8988T (cell line): ENCODE measurements at places on chromosomes 6 and 20.

DNA sequence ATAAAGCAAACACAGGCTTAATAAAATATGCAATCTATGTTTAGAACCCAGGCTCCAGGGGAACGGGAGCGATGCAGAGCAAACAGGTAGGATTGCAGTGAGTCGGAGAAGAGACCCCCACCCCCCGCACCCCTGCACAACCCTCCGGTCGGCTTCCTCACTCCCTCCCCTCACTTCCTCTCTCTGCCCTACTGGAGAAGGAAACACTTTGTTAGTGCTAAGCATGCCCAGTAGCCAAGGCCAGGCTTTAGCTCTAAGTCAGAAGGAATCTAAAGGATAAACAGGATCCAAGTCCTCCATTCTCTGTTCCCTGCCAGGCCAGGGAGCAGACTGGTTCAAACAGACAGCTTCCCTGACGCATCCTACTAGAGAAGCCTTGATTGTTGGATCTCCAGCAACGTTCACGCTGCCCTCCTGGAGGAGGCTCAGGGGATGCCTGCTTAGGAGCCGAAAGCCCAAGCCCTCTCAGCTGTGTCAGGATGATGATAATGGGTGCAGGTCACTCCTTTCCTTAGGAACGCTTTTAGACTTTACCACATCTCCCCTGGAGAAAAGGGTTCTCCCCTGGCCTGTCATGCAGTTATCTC lies 14.7 kb downstream of the FOXQ1 start:
- DNase-seq: no peak

- no peak for DNase-seq
Measured at GRCh38 chr20:8360035-8360434, 228.0 kb downstream of the PLCB1 start.

DNA sequence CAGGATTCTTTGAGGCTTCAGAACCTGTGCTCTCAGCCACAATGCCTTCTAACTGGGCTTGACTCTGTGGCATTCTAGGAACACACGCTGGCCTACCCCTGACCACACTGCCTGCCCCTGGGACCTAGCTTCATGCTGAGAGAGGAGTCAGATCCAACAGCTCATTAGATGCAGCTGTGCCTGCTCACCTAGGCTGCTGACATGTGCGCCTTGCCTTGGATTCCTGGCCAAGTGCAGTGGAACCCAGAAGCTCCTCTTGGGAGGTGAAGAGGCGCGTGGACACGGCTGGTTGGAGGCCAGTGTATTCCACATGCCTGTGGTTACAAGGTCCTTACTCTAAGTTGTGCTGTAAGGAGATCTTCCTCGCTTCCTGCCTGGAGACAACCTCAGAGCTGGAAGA lies 24.7 kb upstream of the KCNK16 start:
- DNase-seq: no peak

DNA sequence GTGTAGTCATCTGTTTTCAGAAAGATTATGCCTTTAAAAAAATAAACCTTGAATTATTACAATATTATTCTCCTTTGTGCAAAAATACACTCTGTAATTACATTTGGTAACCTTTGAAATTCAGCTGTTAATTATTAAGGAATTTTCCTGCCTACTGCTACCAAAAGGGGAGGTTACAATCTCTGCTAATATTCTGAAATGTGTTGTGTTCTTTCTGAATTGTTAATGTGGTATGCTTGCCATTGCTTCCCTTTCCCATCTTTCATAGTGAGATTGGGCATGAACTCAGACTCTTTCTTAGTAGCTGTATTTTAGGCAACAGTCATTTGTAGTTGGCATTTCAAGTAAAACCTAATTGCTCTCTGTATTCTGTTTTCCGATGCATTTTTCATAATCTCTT lies 73.0 kb downstream of the PHF3 start:
- no peak for DNase-seq

- no peak for DNase-seq
Measured at GRCh38 chr20:444862-445426, 17.4 kb downstream of the TBC1D20 start.

DNA sequence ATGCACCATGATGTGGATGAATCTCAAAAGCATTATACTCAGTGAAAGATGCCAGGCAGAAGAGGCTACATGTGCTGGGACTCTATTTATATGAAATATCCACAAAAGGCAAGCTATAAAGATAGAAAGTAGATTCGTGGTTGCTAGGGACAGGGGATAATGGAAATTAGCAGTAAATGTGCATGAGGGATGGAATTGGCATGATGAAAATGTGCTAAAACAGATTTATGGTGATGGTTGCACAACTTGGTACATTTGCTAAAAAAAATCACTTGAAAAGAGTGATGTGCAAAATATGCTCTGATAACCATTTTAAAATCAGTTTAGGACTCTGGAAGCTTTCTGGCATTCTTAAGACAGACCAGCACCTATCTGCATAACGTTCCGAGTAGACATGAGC lies 61.6 kb downstream of the ALDH8A1 start:
- no peak for DNase-seq

DNA sequence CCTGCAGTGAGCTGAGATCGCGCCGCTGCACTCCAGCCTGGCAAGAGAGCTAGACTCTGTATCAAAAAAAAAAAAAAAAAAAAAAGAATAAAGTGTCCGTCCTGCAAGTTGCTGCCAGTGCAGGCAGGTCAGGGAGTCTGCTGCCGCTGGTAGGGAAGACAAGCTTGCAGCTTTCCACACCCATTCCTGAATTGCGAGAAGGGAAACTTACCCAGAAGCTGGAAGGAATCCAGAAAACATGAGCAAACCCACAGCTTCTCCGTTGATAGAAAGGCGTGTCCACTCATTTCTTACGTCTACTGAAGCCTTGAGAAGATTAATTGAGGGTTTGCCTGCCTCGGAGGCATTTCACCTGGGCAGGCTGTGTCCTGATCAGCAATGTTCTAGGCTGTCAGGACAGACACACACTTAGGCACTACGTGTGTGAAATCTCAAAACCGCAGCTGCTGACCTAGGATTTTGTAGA lies 61.6 kb upstream of the DSP start:
- no peak for DNase-seq

DNA sequence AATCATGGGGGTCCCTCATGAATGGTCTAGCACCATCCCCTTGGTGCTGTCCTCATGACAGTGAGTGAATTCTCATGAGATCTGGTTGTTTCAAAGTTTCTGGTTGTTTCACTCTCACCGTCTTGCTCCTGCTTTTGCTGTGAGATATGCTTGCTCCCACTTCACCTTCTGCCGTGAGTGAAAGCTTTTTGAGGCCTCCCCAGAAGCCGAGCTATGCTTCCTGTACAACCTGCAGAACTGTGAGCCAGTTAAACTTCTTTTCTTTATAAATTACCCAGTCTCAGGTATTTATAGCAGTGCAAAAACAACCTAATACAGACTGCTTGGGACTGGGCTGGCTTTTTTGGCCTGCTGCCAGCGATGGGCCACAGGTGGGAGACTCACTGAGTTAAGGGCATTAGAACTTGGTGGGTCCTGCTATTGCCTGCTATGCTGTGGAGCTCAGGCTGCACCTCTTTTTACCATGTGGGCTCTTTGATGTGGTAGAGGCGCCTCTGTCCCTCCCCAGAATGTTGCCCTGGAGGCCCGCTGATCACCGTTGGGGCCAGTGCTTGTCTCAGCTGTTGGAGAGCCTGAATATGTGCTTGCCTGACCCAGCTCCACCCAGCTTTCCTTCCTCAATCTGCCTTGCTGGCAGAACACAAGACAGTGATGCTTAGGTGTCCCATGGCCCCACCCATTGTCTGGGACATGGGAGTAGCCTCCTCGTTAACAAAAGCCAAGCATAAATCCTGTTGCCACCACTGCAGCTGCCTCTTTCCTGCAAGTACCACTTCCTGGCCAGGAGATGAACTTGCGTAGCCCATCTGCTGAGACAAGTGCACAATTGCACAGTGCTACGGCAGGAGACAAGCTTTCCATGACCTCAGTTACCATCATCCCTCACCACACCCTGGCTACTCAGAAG lies 47.1 kb downstream of the IGF2R start:
- DNase-seq: no peak

DNA sequence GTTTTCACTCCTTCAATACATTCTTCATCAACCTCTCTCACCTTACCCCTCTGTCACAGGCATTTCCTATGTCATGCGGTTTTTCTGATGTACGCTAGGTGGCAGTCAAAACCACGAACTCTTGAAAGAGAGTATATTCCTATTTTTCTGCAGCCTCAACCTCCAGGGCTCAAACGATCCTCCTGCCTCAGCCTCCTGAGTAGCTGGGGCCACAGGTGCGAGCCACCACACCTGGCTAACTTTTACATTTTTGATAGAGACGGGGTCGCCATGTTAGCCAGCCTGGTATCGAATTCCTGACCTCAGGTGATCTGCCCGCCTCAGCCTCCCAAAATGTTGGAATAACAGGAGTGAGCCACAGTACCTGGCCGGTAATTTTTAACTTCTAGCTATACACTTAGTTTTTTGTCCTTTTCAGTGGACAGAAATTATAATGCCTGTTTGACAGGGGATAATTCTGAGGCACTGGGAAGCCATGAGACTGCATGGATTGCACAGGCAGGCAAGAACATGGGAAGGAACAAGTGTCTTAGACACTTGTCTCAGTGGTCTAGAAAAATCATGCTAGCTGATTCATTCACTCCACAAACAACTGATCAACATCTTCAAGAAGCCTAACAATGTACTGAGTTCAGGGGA lies 22.5 kb upstream of the HFE start:
- DNase-seq: no peak

DNA sequence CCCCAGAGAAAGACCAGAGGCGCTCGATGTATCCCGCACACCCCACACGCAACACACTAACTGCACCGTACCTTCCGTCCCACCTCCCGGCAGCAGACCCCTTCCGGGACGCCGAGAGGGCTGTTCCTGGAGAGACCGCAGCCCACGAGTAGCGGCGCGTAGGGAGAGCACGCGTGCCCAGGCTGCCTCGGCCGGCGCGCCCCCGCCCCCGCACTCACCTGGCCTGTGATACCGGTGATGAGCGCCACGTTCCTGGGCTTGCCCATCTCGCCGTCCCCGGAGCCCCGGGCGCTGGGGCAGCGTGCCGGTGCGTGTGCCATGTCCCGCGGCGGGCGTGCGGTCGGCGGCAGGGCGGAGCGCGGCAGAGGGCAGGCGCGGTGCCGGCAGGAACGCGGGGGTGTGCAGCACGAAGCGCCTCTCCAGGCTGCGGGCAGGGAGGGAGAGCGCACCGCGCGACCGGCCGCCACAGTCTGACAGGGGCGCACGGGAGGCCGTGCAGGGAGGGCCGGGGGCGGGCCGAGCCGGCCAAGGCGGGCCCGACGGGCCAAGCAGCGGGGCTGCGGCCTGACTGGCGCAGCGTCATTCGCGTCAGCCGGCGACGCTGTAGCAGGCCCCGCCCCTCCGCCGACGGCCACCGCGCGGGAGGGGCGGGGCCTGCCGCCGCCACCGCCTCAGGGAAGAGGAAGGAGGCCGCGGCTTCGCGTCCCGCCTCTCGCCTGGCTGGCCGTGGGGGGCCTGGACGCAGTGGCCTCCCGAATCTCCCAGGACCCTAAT lies at the start of gene GMDS:
Gene GMDS (minus strand): TSS at position 503 of the 774 bp plus-strand sequence.
- DNase-seq: peak; percentile 98

DNA sequence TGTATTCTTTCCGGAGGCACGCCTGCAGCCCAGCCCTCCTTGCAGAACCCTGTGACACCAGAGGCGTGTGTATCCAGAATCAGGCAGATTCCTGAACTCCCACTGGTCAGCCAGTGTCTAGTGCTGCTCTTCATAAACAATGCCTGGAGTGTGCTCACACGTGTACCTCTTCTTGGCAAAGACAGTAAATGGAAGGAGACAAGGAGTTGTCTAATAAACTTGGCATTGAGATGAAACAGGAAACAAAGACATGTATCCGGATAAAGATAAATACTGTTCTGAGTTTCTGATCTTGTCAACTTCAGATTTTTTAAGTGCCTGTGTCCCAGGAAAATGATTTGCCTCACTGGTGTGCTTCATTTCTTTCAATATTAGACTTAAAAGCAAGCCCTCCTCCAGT lies 1.7 kb downstream of the RPS6KA2 start:
- no peak for DNase-seq

- DNase-seq: no peak
Measured at GRCh38 chr6:24205020-24205492, 79.0 kb downstream of the NRSN1 start.

DNA sequence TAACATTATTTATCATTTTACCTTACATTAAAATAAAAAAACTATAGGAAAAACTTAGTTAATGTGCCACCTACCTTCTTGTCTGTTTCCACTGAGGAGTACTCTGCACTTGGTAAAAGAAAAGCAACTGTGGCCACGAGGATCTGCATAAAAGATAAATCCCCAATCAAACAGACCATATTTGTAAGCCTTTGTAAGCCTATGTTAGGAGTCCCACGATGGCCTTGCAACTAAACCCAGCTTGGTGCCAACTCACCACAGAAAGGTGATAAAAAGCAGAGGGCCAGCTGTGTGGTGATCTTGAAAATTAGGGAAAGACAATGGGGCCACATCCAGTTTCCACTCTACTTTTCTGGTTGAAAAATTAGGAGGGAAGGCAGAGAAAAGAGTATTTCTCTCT lies 156.9 kb downstream of the INSM1 start:
- no peak for DNase-seq

DNA sequence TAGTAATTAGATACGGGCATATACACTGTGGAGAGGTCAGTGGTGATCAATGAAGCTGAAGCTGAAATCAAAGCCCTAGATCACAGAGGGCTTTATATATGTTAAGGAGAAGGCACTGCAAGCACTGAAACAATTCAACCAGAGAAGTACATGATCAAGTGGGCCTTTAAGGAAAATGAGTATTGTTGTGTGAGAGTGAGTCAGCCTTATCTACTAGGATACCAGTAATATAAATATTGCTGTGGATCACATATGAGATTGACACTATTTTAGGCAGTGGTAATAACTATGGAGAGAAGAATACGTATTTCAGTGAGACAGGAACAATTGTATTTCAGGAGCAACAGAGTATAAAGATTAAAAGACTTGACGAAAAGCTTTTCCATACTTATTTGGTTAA lies 1172.2 kb upstream of the GJE1 start:
- no peak for DNase-seq

DNA sequence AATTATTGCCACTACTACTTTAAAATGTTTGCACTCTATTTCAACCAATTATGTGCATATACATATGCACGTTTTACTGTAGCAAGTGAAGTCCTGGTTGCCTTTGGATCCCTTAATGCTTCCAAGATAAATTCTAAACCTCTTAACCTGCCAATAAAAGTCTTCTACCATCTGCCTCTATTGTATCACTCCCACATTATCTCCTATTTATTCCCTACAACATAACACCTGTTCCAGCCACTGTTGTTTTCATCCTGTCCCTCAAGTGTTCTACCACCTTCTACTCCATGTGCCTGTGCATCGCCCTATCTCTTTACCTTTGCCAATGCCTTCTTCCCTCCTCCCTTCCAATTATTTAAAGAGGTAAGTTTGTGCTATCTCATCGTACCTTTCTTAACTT lies 499.0 kb upstream of the RNF217 start:
- DNase-seq: no peak

- no peak for DNase-seq
Measured at GRCh38 chr6:54617730-54618129, 228.8 kb upstream of the FAM83B start.
